ENCODE measurements at places on chromosomes 5 and 9.
A peak's percentile ranks its signal among the peaks of the same experiment; 100 is the strongest.

- no peak for DNase-seq
Measured at GRCh38 chr5:178425621-178426068, 164.5 kb downstream of the COL23A1 start.

DNA sequence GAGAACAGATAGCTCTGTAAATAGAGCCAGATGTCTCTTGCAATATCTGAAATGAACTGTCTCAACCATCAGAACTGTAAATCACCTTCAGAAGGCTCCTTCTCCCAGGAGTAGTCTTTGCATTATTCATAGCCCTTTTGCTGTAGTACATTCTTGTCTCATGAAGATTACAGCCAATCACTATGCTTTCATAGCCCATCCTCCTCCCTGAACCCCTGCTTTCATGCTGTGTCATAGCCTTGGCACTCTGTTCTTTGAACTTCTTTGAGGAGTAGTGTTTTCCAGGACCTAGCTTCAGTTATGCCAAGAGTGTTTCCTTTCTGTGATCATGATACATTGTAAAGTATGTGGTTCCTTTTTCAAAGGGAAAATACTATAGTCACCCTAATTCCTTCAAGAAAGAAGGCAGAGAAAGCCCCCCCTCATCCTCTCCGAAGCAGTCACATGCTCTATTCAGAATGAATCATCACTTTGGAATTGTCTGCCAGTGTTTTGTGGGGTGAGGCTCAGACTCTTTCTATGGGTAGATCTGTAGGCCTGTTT, 61.1 kb downstream of the GRIA1 start:
- DNase-seq, result no peak

DNA sequence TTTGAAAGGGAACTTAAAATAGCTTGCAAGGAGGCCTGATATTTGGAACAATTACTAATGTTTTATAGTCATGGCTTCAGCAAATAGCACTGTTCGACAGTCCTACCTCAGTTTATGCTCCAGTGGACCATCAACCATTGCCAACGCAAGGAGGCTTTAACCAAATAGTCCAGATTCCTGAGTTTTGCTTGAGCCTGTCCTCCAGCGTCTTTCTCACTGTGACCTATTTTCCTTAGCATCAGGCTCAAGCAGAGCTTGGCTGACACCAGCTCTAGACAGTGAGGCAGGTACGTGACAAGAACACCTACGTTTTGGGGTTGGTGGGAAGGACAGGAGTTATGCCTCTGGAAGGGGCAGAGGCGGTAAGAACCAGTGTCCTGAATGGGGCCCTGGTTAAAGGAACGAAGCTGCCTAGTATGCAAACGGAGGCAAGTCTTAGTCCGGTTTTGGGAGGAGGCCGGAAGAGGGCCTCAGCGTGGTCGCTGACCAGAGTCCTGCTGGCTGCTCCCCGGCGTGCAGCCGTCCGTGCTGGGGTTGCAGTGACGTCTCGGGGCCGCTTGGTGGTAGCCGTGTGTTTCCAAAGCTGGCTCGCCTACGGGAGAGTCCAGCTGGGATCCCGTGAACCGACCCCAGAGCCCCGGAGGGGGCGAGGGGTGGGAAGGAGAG, 998 bp upstream of the FGF18 start:
- DNase-seq, result peak; percentile 79

DNA sequence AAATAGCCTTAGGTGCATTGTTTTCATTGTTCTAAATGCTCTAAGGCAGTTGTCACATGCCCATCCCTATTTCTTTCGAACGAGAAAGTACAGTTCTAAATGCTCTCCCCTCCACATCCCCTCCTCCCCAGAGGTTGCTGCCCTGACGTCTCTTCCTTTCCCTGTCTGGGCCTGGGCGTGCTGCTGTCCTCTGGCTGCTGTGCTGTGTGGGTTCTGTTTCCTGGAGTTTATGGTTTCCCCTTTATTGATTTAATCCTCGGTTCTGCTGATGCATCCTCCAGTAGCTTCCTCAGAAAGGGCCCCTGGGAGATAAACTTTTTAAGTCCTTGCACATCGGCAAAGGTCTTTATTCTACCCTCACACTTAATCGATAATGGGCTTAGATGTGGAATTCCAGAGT, 48.8 kb downstream of the MVB12B start:
- DNase-seq, result no peak

DNA sequence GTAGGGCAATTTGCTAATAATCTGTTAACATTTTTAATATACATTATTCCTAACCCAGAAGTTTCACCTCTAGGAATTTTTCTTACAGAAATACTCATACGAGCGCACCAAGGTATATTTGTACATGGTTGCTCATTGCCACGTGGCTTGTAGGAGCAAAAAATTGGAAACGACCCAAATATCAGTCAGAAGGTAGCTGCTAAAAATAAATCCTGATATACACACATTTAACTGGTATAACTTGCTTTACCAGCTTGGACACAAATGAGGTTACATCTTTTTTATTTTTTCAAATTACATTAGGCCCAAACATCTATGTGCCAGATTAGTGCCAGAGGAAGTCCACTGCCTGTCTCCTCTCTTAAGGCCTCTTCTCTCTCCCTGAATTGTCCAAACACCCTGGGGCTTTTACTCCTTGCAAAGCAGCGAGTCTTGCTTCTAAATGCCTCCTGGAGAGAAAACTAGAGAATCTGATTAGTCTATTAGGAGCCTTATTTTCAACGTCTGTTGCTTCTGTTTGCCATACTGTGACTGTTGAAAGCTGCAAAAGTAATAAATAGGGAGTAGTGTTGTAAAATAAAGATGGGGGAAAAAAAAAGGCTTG, 92.0 kb upstream of the SSBP2 start:
- DNase-seq, result no peak

DNA sequence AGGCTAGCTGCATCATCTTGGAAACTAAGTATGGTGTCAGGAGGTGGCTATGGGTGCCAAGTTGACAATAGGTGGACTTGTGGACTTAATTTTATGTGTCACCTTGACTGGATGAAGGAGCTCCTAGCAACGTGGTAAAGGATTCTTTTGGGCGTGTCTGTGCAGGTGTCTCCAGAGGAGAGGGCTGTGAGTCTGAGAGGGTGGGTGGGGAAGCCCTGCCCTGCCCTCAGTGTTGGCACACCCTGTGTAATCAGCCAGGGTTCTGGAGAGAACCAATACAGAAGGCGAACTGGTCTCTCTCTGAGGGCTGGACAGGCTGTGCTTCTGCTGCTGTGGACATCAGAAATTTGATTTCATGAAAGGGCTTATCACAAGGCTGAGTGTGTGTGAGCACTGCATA, 61.0 kb downstream of the GTF3C4 start:
- DNase-seq, result no peak

DNA sequence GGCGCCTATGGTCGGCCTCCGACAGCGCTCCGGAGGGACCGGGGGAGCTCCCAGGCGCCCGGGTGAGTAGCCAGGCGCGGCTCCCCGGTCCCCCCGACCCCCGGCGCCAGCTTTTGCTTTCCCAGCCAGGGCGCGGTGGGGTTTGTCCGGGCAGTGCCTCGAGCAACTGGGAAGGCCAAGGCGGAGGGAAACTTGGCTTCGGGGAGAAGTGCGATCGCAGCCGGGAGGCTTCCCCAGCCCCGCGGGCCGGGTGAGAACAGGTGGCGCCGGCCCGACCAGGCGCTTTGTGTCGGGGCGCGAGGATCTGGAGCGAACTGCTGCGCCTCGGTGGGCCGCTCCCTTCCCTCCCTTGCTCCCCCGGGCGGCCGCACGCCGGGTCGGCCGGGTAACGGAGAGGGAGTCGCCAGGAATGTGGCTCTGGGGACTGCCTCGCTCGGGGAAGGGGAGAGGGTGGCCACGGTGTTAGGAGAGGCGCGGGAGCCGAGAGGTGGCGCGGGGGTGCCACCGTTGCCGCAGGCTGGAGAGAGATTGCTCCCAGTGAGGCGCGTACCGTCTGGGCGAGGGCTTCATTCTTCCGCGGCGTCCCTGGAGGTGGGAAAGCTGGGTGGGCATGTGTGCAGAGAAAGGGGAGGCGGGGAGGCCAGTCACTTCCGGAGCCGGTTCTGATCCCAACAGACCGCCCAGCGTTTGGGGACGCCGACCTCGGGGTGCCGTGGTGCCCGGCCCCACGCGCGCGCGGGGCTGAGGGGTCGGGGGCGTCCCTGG, 561 bp downstream of the DAPK1 start:
- peak; percentile 61 for DNase-seq

GRCh38 chr9:136237486-136238341, 7.9 kb downstream of the QSOX2 start:
- DNase-seq, result no peak

DNA sequence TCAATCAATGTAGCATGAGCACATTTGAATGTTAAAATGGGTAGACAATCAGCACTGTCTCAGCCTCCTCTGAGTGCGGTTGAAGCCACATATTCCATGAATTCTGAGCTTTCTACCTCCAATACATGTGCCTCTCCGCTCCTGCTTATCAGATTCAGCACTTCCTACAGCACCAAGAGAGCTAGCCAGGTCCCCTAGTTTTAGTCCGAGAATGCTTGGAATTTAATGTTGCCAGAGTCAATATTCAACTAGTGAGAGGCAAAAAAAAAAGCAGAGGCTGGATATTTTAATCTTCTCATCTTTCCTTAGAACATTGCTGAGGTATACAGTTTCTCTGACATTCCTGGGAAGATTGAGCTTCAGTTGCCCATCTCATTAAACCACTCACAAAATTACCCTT, 1979.1 kb upstream of the CDH9 start:
- DNase-seq, result no peak

DNA sequence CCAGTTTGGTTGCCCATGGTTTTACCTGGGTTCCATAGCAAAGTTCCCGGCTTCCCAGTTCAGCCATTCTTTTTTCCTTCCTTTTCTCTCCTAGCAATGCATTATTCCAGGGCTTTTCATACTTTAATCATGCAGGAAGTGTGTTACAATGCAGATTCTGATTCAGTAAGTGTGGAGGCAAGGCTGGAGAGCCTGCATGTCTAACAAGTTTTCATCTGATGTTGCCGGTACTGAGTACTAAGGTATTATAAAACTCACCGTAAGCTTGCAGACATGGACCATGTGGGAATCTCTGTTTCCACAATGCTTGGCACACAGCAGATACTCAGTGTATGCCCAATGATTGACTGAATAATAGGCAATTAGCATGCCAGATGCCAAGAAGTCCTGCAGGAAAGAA, 102.9 kb upstream of the SHB start:
- no peak for DNase-seq

- no peak for DNase-seq
Measured at GRCh38 chr9:137236936-137237421, 4.1 kb upstream of the TUBB4B start.

GRCh38 chr5:148469501-148469935, 85.8 kb downstream of the FBXO38 start:
- DNase-seq, result peak; percentile 83

DNA sequence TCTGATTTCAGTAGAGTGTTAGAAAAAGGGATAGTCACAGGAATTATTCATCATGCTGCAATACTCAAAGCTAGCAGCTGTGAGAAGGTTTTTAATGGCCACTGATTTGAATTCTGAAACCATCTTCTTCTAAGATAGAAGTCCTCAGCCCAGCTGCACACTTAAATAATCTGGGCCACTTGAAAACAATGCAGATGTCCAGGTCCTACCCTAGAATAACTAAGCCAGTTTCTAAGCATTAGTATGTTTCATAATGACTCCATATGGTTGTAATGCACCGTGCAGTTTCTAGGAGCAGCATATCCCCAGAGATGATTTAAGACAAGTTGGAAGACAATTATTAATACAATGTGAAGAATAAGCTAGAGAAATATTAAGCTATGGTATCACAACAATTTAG, 159.9 kb upstream of the FBXL17 start:
- DNase-seq, result no peak

DNA sequence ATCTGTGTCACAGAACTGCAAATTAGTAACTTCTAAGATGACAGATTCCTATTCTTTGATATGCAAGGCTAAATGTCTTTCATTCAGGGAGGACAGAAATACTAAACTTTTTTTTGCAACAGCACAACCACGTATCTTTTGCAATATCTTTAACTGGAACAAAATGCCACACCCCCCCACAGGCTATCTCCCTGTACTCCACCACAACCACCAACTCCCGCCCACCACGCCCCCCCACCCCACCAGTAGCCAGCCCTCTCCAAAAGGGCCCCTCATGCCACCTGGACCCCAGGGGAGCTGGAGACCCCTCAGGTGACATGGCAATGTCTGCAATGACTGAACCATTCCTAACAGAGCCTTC, 131.8 kb downstream of the ROR2 start:
- DNase-seq, result no peak

GRCh38 chr5:170907758-170908157, 45.9 kb downstream of the RANBP17 start:
- no peak for DNase-seq

- no peak for DNase-seq
Measured at GRCh38 chr5:36772276-36773140, 104.1 kb upstream of the NIPBL start.

- no peak for DNase-seq
Measured at GRCh38 chr9:101212661-101213060, 172.1 kb downstream of the BAAT start.

- DNase-seq, result no peak
Measured at GRCh38 chr5:75525344-75525743, 13.7 kb downstream of the POLK start.

- no peak for DNase-seq
Measured at GRCh38 chr5:160961038-160961437, 109.0 kb upstream of the ATP10B start.

- no peak for DNase-seq
Measured at GRCh38 chr5:77318060-77318459, 107.6 kb downstream of the PDE8B start.

DNA sequence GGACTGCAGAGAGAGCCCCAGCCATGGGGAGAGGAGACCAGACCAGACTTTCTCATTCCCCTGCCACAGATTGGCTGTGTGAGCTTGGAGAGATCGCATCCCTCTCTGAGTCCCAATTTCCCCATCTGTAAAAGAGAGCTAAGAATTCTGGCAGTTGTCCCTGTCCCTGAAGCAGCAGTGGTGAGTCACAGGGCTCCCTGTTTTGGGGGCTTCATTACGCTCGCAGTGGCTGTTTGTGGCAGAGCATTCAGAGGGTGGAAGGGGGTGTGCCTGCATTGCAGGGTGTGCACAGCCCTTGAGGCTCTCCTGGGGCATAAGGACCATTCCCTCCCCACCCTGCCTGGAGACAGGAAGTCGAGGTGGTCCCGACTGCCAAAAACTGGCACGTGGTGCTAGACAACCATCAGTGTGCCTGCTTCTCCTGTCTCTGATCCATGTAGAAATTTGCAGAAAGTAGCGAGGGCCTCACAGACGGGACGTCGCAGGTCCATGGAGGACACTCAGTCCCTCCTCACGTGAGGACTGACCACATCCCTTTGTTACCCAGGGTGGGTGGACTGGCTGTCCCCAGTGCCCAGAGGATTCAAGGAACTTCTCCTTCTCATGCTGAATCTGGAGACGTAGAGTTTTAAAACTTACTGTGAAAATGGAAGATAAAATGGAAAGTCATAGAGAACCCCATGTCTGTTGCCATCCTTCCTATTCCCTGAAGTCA, 35.3 kb downstream of the HRH2 start:
- no peak for DNase-seq

GRCh38 chr9:115673599-115673998, 480.0 kb upstream of the PAPPA start:
- DNase-seq, result no peak

DNA sequence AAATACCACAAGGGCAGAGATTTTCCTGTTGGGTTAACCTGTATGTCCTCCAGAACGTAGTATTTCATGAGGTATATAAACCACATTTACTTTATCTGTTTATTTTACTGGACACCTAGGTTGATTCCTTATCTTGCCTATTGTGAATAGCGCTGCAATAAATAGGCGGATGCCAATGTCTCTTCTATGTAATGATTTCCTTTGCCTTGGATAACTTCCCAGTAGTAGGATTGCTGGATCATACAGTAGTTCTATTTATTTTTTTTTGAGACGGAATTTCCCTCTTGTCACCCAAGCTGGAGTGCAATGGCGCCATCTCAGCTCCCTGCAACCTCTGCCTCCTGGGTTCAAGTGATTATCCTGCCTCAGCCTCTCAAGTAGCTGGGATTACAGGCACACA, 15.6 kb upstream of the TUT7 start:
- no peak for DNase-seq
